ENCODE measurements at places on chromosomes 1 and 21. TPM values are rescaled to one million over a fixed set of nuclear protein-coding genes. Genes with fewer than 3 reads are reported as not detected.
A peak's percentile ranks its signal among the peaks of the same experiment; 100 is the strongest.

The HTR1D gene
- total RNA-seq: 3.5 TPM

The PLEKHN1 gene
- 11.6 TPM for total RNA-seq

The DENND2C gene
- 3.6 TPM for total RNA-seq

The IKBKE gene
- 5.1 TPM for total RNA-seq

The SHISA4 gene
- total RNA-seq: 15.2 TPM

The PLA2G5 gene
- not detected for total RNA-seq

GRCh38 chr1:198298640-198299039 lies 141.8 kb downstream of the NEK7 start:
- DNase-seq: no peak

- DNase-seq: no peak
Measured at GRCh38 chr1:205792961-205793673, 17.8 kb upstream of the RAB29 start.

- DNase-seq: no peak
Measured at GRCh38 chr1:16191309-16191708, 21.1 kb downstream of the ARHGEF19 start.

GRCh38 chr1:86169625-86170024 lies 13.1 kb upstream of the COL24A1 start:
- no peak for DNase-seq

- no peak for DNase-seq
Measured at GRCh38 chr1:167089939-167090313, 251 bp downstream of the GPA33 start.

DNA sequence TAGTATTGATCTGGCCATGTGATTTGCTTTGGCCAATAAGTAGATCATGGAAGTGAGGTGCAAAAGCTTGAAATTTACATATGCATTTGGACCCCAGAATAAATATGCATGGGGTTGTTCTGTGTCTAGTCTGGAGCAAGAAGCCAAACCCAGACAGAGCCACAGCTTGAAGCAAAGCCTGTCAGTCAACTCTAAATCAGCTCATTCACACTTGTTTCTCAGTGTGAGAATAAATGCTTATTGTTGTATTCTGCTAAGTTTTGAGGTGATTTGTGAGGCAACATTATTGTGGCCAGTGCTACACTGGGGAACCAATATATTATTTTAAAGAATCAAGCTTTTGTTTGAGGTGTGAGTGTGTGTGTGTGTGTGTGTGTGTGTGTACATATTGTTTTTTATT lies 12.2 kb upstream of the PGLYRP3 start:
- DNase-seq: no peak

GRCh38 chr1:226063224-226063976 lies 884 bp downstream of the H3-3A start:
- no peak for DNase-seq

- no peak for DNase-seq
Measured at GRCh38 chr1:26317146-26317545, 612 bp upstream of the CD52 start.

DNA sequence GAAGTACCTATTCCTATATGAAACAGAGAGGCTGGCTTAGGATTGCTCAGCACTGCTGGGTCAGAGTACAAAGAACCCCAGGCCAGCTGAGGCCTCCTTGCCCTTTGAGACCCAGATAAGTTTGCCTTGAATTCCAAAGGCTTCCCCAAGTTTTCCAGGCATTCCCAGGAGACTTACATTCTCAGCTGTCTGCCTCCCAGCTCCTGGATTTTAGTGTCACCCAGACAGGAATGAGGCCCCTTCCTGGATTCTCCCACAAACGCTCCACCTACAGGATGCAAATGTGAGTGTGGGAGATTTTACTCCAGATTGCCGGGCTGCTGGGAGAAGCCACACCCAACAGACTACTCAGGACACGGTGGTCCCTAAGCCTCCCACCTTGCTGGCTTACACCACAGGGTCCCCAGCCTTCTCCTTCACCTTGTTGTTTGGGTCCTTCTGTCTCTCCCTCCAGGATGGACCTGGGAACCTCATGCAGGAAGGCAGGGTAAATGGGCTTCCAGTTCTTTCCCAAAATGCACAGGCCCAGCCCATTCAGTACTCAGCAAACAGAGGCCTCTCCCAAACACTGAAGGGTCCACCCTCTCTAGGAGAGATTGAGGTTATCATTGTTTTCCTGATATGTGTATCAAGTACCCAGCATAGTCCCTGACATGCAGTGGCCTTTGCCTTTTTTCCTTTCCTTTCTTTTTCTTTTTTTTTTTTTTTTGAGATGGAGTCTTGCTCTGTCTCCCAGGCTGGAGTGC lies 10.6 kb downstream of the RHBG start:
- DNase-seq: no peak

- DNase-seq: peak; percentile 90
Measured at GRCh38 chr21:33682992-33683627, 40.8 kb downstream of the ITSN1 start.

GRCh38 chr21:36902793-36903192 lies 63.7 kb downstream of the HLCS start:
- no peak for DNase-seq

- DNase-seq: no peak
Measured at GRCh38 chr1:4965346-4966075, 311.1 kb downstream of the AJAP1 start.

GRCh38 chr1:46401154-46401913 lies 7.2 kb downstream of the FAAH start:
- DNase-seq: no peak

GRCh38 chr1:55987491-55988249 lies 591.7 kb downstream of the PLPP3 start:
- DNase-seq: no peak

- no peak for DNase-seq
Measured at GRCh38 chr1:77040826-77041225, 173.5 kb downstream of the ST6GALNAC5 start.

- DNase-seq: no peak
Measured at GRCh38 chr1:215932558-215932957, 365.5 kb downstream of the KCTD3 start.

DNA sequence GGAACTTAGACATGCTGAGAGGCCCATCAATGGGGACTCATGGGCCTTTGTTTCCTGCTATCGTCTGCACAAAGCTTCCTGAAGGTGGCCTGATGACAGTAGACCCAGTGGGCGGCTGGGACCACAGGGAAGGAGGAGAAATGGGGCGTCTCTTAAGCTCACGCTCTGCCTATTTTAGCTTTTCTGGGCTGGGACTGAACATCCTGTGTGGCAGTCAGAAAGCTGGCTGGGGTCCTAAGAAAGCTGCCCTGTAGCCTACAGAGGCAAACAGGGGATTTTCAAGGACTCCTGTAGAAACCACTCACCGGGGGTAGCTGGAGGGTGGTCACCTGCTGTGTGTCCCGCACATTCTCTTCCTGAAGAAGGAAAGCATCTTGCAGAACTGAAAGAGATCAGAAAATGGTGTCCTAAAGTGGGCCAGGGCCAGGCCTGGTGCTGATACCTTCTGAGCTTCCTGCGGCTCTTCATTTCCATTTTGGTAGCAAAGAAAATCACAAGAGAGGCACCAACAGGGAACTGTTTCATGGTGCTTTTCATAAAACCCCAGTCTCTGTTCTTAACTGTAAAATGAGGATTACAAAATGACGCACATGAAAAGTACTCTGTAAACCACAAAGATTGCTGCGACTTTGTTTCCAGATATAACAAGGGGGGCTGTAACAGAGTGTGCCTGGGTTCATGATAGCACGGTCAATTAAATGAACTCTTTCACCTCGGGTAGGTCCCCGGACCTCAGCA lies 8.6 kb downstream of the ZNF496 start:
- DNase-seq: no peak

- no peak for DNase-seq
Measured at GRCh38 chr1:214476986-214477870, 74.2 kb downstream of the PTPN14 start.

DNA sequence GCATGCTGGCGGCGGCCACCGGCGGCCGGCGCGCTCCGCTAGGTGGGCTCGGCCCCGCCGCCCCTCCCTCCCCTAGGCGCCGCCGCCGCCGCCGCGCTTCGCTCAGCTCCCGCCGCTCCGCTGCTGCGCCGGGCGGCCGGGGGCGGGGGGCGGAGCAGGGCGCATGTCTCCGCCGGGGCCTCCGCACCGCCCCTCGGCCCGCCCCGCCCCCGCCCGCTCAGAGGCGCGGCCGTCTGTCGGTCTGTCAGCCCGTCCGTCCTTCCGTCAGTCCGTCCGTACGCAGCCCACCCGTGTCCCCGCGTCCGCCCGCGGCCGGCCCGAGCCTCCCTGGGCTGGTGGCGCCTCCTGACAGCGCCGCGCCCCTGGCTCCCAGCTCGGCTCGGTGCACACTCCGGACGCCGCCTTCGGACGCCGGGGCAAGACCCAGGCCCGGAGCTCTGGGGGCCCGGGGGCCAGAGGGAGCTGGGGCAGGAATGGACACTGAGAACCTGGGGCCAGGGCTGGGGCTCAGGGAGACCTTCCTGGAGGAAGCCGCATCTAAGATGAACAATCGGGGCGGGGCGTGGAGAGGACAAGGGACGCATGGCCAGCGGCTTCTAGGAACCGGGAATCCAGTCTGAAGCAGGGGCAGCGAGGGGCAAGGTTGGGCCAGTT lies at the start of gene GPR153:
Gene GPR153 (minus strand): TSS at position 138 of the 654 bp plus-strand sequence. CDS start 6,193 bp downstream, outside the sequence.
- DNase-seq: no peak

- DNase-seq: no peak
Measured at GRCh38 chr1:219563568-219563967, 49.3 kb downstream of the ZC3H11B start.
